Hippocampal formation (tissue), 2 donors: ENCODE measurements at places on chromosomes 16 and 17.

- DNase-seq = no peak
Observed at GRCh38 chr17:74872313-74873036, at the start of gene FDXR. TSS of gene FDXR (minus strand) at chr17:74872994. CDS start at chr17:74872944, 50 bp downstream.

GRCh38 chr16:22163806-22164205, 1.5 kb downstream of the SDR42E2 start:
- DNase-seq = no peak

DNA sequence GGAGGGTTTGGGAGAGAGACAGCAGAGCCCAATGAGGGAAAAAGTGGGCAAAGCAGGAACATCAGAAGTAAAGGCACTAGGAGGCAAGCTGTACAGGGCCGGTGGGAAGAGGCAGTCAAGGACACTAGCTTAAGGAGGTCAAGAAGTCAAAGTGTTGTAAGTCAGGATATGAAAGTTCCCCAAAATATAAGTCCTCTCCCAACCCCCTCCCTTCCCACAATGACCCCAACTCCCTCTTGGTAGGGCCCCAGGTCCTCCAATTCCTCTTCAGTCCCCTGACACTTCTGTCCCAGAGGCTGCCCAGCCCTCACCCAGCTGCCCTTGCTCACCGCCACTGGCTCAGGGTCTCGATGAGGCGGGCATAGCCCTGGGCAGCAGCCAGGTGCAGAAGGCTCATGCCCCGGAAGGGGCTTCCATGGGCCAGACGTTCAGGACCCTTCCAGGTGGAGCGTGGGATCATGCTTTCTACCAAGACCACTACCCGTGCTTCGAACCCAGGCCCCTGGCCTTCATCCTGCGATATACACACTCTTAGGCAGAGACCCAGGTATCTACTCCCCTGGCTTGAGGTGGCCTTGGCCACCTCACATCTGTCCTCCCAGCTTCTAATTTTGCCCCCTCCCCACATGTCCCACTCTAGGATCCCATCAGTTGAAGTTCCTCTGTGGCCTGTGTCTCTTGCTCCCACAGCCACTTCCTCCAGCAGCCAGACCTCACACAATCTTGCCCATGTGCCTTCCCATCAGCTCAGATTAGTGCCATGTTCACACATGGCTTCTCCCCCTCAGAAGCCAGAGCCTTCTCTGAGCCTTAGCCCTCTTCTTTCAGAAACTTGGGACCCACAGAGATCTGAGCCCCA, 5.9 kb upstream of the SPAG7 start:
- DNase-seq = no peak

DNA sequence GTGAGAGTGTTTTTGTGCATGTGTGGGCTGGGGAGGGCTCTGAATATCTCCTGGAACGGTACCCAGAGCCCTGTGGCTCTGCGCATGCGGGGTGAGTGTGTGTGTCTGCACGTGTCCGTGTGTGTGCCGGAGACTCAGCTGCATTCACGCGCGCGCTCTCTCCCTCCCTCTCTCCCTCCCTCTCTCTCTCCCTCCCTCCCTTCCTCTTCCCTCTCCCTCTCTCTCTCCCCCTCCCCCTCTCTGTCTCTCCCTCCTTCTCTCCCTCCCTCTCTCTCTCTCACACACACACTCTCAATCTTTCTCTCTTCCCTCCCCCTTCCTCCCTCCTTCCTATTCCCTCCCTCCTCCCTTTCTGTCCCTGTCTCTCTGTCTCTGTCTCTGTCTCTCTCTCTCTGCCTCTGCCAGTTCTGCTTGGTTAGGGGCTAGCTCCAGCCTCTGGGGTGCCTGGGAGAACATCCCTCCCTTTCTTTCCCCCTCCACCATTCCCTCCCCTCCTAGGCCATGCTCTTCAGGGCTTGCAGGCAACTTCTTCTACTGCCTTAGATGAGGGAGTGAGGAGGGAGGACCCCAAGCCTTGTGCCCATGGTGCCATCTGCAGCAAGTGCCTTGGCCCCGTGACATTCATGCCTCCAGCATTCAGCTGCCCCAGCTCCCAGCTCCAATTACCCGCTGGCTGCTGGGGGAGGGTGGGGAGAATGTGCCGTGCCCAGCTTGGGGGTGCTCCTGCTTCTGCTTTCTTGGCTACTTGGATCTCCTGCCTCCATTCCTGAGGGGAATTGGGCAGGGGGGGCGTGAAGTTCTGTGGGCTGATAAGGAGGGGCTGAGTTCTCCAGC, 6.4 kb downstream of the THRA start:
- DNase-seq = peak; percentile 94

GRCh38 chr16:68607443-68607842, 37.7 kb upstream of the CDH3 start:
- no peak for DNase-seq

GRCh38 chr17:30905742-30906100, 317 bp downstream of the TEFM start:
- DNase-seq = no peak

DNA sequence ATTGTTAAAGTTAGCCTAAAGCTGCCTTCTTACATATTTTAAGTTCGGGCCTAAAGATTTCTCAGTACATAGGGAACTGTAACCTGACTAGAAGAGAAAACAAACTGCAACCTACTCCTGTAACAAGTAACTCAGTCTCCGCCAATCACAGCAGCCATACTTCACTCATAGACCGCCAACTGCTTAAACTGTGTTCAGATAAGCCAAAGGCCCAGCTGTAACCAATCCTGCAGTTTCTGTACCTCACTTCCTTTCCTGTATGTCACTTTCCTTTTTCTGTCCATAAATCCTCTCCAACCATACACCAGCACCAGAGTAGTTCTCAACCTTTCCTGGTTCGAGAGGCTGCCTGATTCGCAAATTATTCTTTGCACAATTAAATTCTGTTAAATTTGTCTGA, 41.5 kb downstream of the GLG1 start:
- DNase-seq = no peak

- no peak for DNase-seq
Observed at GRCh38 chr16:71350821-71351557, 7.5 kb upstream of the CALB2 start.

GRCh38 chr17:2874189-2874686, 78.0 kb downstream of the RAP1GAP2 start:
- no peak for DNase-seq

- no peak for DNase-seq
Observed at GRCh38 chr16:57150682-57151330, 35.0 kb downstream of the PSME3IP1 start.

DNA sequence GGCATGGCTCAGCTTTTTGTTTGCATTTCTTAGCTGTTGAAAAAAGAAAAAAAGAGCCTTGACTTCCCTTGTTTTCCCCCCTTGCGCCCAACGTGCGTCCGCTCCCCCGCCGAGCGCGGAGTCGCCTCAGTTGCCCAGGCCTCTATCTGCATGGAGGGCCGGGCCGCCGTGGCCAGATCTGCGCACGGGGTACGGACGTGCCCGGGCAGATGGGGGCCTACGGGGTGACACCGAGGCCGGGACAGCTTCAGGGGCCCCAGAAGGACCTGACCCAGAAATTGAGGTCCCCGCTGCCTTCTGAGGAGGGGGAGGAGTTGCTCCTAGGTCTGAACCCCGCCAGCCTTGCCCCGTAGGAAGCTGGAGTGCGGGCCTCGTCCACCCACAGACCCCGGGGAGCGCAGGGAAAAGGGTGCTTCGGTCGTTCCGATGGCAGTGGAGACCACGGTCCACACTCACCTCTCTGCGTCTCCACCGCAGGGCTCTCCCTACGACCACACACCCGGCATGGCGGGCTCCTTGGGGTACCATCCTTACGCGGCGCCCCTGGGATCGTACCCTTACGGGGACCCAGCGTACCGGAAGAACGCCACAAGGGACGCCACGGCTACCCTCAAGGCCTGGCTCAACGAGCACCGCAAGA, 1.5 kb downstream of the IRX5 start:
- DNase-seq = no peak

- DNase-seq = no peak
Observed at GRCh38 chr16:79283578-79283977, 317.0 kb downstream of the MAF start.

GRCh38 chr16:50017553-50017952, 7.5 kb upstream of the CNEP1R1 start:
- DNase-seq = no peak

DNA sequence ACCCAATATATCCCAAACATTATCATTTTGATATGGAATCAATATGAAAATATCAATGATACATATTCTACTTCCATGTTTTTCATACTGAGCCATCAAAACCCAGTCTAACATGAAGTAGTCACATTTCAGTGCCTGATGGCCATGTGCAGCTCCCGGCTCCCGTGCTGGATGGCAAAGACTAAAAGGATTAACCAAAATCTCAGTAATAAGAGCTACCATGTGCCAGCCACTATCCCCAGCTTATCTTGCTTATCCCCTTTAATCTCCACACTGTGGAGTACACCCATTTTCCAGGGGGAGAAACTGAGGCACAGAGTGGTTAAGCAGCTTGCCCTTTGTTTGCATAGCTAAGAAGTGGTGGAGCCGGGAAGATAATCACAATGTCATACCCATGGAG, 9.2 kb downstream of the CD300LG start:
- DNase-seq = no peak

DNA sequence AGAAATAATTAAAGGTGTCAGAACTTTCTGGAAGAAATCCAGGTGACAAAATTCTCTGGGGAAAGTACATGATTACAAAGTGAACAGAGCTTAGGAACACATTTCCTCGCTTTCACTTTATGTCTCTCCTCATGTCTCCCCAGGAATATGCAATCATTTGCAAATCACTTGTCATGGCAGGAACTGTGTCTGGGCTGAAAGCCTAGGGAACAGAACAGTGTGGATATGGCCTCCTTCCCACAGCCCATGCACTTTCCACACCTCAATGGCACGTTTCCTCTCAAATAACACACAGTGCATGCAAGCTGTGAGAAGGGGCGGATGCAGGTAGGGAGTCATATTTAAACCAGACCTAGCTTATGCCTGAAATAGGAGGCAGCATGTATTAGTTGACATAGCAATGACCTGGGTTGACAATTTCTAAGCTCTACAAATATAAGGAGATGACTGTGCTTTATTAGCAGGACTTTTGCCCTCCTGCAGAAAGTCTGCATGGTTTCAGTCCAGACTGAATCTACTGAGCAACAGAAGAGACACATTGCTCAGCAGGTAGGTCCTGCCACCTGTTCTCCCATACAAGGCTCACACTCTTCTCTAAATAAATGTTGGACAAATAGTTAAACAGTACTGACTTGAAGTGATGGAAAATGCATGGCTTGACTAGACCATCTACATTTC, 236.0 kb upstream of the ELAC2 start:
- no peak for DNase-seq

- DNase-seq = no peak
Observed at GRCh38 chr17:8166731-8167130, 4.0 kb upstream of the VAMP2 start.

GRCh38 chr16:68383858-68384257, 64.5 kb downstream of the SMPD3 start:
- no peak for DNase-seq

- no peak for DNase-seq
Observed at GRCh38 chr16:50323335-50324011, 45.3 kb downstream of the BRD7 start.

DNA sequence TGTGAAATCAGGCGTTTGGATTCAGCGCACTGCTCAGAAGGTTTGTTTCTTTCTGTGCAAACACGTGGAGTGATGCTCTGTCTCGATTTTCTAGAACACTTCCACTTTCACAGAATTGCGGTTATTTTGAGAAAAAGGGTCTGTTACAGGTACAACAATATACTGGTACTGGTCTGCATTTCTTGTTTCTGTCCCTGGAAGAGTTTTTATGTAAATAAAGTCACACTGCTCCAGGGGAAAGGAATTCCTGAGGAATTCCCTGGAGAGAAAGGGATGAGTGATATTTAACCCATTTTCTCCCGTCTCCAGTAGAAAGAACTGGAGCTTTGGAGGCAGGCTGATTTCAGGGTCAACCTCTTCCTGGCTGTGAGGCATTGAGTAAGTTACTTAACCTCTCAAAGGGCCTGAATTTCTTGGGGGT, 16.2 kb upstream of the RMI2 start:
- no peak for DNase-seq

GRCh38 chr17:8552577-8553320, 77.8 kb downstream of the MYH10 start:
- DNase-seq = no peak

DNA sequence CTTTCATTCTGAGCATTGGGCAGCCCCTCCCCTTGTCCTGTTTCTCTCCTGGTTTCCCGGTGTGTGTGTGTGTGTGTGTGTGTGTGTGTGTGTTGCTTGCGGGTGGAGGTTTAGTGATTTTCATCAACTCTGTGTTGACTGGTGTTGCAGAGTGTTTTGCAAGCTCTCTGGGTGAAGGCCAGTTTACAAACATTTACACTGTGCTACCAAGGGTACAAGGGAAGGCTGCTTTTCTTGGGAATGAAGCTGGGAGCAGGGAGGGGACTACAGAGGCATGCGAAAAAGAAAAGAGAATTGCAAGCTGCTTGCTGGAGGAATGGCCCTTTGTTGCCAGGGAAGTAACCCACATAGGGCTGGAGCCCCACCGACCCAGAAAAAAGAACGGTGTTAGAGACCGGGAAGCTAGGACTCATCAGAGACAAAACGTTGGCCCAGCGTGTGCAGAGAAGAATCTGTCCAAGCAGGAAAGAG, 29.6 kb downstream of the HS3ST3B1 start:
- DNase-seq = no peak

DNA sequence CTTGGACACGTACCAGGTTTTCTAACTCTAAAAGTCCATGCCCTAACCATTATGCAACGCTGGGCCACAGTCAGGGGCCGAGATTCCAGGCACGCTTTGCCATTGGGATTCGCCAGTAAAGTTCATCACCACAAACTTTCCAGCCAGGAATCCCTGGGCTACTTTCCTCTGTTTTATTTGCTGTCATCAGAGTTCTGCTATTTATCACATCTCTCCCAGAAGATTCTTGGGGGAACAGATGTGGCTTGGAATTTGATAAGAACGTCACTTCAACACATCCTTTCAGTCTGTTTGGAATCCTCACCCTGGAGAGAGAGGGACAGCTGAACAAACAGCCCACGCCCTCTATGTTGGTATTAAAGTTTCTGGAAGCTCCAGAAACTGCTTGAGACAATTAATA, 109.6 kb upstream of the CACNG3 start:
- DNase-seq = no peak

- no peak for DNase-seq
Observed at GRCh38 chr16:50213939-50214519, 52.3 kb upstream of the ADCY7 start.

- DNase-seq = no peak
Observed at GRCh38 chr17:67585077-67585602, 132.6 kb upstream of the NOL11 start.

DNA sequence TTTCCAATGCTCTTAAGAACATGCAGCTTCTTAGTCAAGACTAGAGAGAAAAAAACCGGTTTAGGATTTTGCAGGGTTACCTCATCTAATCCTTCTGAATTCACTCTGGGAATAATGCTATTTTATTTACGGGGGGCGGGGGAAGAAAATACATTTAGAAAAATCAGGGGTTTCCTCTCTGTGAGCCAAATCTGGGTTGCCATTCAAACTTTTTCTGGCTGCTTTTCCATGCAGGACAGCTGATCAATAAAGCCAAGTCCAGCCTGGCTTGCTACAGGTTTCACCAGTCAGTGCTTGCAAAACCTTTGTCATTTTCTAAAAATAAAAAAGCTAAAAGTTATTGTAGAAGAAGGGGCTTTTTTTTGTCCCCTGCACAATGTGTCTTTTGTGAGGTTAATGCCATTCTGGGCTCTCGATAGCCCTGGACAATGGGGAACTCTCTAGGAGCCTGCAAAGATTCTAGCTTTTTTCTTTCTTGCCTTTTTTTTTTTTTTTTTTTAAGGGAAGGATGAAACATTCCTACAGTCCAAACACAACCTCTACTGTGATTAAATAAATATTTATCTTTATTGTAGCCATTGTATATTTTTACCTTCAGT, 13.1 kb upstream of the ZFHX3 start:
- DNase-seq = no peak

GRCh38 chr16:74487634-74488495, 66.6 kb upstream of the CLEC18B start:
- DNase-seq = no peak

GRCh38 chr17:21217346-21217745, 3.4 kb upstream of the TMEM11 start:
- no peak for DNase-seq
